Stimulated activated CD4-positive, alpha-beta T cell treated with anti-CD3 and anti-CD28 coated beads, Interleukin-15, amount 100 ng/mL, for 24 hours (primary cell): ENCODE measurements at places on chromosomes 11 and 22.

- DNase-seq: no peak
Measured at GRCh38 chr11:26997378-26997777, 3.5 kb downstream of the FIBIN start.

DNA sequence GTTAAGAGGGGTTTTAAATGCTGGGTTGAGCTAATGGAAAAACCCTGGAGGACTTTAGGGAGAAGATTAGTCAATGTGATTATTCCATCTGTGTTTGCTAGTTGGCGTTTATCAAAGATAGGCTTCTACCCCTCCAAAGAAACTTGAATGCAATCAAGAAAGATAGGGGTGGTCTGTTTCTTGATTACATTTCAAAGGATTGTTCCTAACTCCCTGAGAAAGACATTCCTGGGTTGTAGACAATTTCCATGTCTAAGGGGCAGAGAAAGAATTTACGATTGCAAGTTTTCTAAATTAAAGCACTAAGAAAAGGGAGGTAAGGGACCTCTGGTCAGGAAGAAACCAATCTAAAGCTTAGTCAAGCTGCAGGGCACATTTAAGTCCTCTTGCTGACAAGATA, 2268.7 kb downstream of the LRRC4C start:
- no peak for DNase-seq

- DNase-seq: peak; percentile 84
Measured at GRCh38 chr11:65575568-65576231, at the start of gene EHBP1L1. Gene EHBP1L1 (plus strand): TSS chr11:65576053. CDS start chr11:65576303, 250 bp downstream.

DNA sequence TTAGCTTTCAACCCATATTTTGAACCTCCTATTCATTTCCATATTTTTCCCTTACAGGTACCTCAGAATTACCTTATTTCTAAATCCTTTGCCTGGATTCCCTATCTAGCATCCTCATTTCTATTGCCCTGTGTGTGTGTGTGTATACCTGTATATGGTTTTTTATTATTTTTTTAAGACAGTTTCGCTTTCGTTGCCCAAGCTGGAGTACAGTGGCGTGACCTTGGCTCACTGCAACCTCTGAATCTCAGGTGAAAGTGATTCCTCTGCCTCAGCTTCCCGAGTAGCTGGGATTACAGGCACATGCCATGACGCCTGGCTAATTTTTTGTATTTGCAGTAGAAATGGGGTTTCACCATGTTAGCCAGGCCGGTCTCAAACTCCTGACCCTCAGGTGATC, 12.6 kb downstream of the HIPK3 start:
- DNase-seq: no peak

DNA sequence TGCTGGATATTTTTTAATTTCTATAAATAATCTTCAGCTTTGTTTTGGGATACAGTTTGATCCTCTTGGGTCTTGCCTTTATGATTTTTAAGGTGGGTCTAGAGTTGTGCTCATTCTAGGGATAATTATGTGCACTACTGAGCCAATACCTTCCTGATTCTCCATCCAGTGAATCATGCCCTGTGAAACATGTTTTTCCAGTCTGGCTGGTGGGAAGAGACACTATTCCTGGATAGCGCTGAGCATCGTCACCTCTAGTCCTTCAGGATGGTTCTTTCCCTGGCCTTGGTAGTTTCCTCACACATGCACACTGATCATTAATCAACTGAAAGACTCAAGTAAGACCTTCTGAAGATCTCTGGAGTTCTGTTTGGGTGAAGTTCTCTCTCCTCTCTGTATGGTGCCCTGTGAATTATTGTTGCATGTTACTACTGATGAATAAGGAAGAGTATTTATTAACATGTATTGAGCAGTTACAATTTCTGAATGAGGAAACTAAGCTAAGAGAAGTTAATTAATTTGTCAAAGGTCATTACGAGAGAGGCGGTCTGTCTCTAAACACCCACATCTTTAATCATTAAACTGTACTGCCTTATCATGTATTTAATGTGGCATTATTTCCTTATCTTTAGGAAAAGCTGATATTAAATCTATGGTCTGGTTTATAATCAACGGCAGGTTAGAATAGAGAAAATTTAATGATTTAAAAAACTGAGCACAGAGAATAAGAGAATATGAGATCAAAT, 39.1 kb upstream of the LIPT2 start:
- DNase-seq: no peak

GRCh38 chr11:63557570-63557969, 5.6 kb downstream of the PLAAT2 start:
- no peak for DNase-seq

- no peak for DNase-seq
Measured at GRCh38 chr11:61139387-61139786, 21.8 kb downstream of the VPS37C start.

GRCh38 chr11:126113515-126113957, 50.9 kb upstream of the CDON start:
- DNase-seq: no peak

GRCh38 chr11:24748261-24748660, 251.4 kb downstream of the LUZP2 start:
- no peak for DNase-seq

- DNase-seq: peak; percentile 45
Measured at GRCh38 chr11:20353829-20354434, 9.6 kb upstream of the HTATIP2 start.

GRCh38 chr11:2812371-2812991, 73.1 kb downstream of the CDKN1C start:
- DNase-seq: no peak

DNA sequence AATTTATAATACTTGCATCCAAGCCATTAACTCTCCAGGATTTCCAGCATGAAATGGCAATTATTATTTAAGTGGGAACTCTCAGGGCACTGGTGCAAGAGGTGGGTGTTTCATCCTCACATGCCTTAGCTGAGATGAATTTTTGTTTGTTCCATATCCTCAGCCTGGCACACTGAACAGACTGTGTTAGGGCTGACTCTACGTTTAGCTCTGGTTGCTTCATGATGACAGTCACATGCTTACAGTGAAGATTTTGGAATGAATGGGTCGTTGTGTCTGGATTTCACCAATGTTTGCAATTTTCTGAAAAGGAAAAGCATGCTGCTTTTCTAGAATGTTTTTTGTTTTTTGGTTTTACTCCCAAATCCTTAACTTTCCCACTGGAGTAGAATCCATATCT, 246.6 kb downstream of the INSC start:
- DNase-seq: no peak

DNA sequence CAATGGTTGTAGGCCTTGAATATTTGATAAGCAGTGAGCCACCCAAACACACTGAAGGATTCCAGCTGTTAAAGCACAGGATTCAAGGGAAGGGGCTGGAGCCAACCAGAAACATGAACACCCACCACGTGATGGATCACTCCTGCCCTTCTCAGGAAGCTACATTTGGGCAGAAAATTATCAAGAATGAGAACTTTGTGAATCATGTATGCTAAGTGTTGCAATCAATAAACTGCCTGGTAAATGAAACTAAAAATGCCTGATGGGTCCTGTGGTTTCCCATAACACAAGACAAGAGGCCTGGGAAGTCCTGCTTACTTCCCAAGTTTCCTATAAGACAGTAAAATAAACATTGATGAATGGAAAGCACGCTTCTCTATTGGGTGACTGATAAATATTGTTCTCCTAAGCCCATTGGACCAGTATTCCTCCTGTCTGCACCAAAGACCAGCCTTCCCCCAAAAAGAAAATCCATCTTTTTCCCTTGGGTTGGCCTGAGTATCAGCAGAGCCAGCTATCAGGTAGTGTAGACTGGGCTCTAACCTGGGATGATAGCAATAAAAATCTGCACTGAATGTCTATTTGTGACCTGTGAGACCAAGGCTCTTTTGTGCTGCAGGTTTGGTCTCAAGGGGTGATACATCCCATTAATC, 98.4 kb downstream of the CCDC83 start:
- no peak for DNase-seq

GRCh38 chr22:49632199-49633009, 195.3 kb downstream of the BRD1 start:
- DNase-seq: peak; percentile 22

DNA sequence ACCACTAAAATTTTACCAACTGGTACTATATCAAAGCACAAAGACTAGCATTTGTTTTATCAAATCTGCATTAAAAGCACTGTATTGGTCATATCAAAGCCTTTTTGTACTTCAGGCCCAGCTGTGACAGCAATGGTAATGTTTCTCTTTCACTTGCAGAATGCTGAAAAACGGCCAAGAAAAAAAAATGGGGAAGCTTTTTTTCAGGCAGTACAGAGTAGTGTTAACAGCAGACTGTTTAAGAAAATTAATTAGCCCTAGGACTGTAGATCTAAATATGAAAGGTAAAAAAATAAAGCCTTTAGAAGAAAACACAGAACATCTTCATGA, 33.3 kb downstream of the DENND5A start:
- DNase-seq: no peak

GRCh38 chr22:33400891-33401290, 342.7 kb upstream of the SYN3 start:
- DNase-seq: no peak

DNA sequence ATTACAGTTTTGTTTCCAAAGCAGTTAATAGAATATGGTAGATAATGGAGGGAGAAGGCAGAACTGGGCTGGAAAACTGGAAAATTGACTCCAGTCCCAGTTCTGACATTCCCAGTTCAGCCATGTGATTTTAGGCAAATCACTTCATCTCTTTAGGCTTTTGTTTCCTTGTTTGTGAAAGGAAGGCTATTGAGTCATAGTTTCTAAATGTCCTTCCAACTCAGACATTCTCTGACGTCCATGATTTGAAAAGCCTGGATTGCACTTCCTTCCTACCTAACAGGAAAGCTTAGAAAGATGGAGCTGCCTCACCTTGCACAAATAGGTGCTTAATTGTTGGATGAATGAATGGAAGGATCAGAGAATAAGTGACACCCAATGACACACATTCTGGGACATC, 19.8 kb upstream of the GALNT18 start:
- no peak for DNase-seq

- DNase-seq: no peak
Measured at GRCh38 chr11:117631336-117632140, 165.5 kb downstream of the DSCAML1 start.

DNA sequence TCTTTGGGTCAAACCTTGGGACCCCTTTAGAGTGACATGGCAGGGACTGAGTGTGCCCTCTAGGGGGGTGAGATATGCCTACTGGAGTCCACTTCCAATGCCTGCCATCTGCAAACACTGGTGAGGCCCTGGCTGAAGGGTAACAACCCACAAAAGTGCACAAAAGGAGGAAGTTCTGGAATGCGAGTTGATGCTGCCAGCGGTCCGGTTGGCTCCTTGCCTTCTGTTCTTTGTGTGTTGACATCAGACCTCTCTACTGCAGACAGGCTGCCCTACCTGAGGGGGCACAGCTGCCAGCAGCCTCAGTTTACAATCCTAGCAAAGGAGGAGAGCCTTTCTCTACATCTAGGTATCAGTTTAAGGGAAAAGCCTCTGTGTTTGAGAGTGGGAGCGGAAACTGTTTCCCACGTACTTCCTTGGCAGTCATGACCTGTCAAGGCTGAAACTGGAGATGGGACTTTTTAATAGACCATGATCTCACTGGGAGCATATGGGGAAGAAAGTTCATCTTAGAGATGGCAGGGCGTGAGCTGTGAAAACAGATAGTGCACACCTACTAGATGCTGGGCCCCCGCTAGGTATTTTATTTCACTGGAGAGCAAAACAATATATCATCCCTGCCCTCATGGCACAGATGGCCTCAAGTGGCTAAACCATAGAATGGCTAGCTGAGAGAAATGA, 27.2 kb downstream of the BMAL1 start:
- DNase-seq: no peak

- DNase-seq: no peak
Measured at GRCh38 chr22:28269277-28269676, 350.2 kb upstream of the PITPNB start.

DNA sequence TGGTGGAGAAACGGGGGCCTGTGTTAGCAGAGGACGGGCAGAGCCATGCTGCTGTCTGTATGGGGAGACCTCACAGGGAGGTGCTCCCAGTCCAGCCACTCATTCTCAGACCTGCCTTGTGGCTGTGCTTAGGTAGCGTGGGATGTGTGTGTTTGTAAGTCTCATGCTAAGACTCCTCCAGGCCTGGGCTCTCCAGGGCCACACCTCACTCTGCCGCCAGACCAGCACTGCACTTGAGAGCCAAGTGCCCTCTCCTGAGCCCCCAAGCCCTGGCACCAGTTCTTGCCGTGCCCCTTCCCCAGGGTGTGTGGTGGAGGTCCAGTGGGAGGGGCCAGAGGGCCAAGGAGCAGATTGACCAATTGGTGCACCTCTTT, 108.8 kb downstream of the BCR start:
- no peak for DNase-seq

- peak; percentile 57 for DNase-seq
Measured at GRCh38 chr11:60914633-60915247, 782 bp downstream of the TMEM109 start.

- DNase-seq: no peak
Measured at GRCh38 chr11:33449798-33450197, 192.6 kb downstream of the HIPK3 start.

DNA sequence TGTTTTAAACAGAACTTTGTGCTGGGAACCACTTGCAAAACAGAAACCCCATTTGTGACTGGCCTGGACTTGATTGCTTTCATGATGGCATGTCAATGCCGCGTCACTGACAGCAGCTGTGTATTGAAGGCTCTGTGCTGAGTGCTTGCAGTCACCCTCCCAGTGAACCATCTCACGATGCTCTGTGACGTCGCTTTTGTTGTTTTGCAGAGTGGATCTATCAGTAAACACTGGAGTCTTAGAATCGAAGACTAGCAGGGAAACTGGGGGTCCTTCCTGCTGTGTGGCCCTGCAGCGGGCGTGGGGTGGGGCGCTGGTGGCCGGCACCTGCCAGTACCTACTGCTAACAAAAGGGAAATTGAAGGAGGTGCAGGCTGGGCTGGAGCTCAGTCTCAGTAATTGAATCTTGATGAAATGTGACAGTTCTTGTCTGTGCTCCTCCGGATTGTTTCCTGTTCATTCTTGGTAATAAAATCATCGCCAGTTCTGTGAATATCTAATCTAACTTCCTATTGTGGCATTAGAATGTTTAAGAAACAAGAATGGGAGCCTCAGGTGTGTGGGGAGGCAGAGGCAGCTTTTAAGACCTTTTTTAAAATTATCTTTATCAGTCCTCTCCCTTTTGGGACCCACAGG, 50.5 kb upstream of the PARVG start:
- DNase-seq: no peak

- DNase-seq: no peak
Measured at GRCh38 chr11:70833011-70833410, 419.4 kb downstream of the SHANK2 start.

GRCh38 chr11:80843266-80843974, 1402.6 kb upstream of the TENM4 start:
- no peak for DNase-seq

DNA sequence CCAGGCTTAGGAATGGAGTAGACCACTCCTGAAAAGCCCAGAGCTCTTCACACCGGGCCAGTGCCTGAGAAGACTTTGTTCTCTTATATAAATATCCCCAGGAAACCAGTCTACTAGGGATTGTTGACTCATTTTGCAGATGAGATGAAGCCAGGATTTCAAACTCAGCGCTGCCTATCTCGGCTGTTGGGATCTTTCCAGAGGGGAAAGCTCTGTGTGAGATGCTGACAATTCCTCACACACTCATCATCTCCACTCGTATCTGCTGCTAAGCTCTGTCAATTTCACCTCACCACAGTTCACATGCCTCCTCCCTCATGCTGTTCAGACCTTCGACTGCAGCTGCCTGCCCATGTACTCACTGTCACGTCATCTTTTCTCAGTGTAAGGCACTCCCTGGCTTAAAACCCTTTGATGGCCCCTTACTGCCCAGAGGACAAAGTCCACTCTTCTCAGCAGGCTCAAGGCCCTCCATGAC, 12.5 kb downstream of the USH1C start:
- DNase-seq: no peak
